ENCODE measurements at places on chromosomes 16 and 17. TPM values are rescaled to one million over a fixed set of nuclear protein-coding genes. Genes with fewer than 3 reads are reported as not detected.

- H3K4me1 ChIP-seq, result no peaks in the 10 kb centered on the region
- DNase-seq, result no peak
- H3K36me3 ChIP-seq, result no peaks in the 10 kb centered on the region
- peaks cover 10% of the 10 kb centered on the region for H3K27me3 ChIP-seq
- H3K27ac ChIP-seq, result no peak overlapping the region
Measured at GRCh38 chr17:81315129-81315884, 20.2 kb upstream of the SLC38A10 start.

Gene CTRB2
- not detected for total RNA-seq

Gene SGCA
- not detected for total RNA-seq

DNA sequence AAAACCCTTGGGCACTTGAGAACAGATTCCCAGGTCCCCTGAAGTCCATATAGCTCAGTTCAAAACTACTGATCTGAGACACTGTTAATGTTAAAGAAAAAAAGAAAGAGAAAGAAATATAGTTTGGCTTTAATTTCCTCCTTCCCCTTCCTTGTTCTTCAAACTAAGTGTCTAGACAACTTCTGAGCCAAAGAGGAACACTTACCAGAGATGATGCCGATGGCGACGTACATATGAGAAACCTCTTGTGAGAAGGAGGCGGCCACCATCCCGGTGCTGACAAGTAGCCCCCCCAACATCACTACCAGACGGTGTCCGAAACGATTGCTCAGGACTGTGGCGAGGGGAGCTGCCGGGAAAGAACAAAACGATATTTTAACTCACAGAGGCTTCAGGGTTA, 17.2 kb downstream of the SLC16A6 start:
- H3K36me3 ChIP-seq, result peaks cover 37% of the 10 kb centered on the region
- H3K4me3 ChIP-seq, result no peak overlapping the region
- peak overlapping the region; percentile 34 for H3K27ac ChIP-seq
- DNase-seq, result no peak
- H3K4me1 ChIP-seq, result no peaks in the 10 kb centered on the region

- H3K27me3 ChIP-seq, result peaks cover 16% of the 10 kb centered on the region
- H3K4me3 ChIP-seq, result no peak overlapping the region
- DNase-seq, result no peak
- H3K4me1 ChIP-seq, result no peaks in the 10 kb centered on the region
Measured at GRCh38 chr16:19142939-19143598, 25.0 kb upstream of the SYT17 start.

GRCh38 chr17:71168053-71168741, 952.6 kb upstream of the SOX9 start:
- H3K4me1 ChIP-seq, result no peaks in the 10 kb centered on the region
- no peak overlapping the region for H3K27ac ChIP-seq
- no peaks in the 10 kb centered on the region for H3K36me3 ChIP-seq
- no peak overlapping the region for H3K4me3 ChIP-seq
- DNase-seq, result no peak

- peaks cover 6% of the 10 kb centered on the region for H3K36me3 ChIP-seq
- no peak overlapping the region for H3K27ac ChIP-seq
- no peaks in the 10 kb centered on the region for H3K4me1 ChIP-seq
- no peak overlapping the region for H3K4me3 ChIP-seq
Measured at GRCh38 chr17:58911741-58912343, 156.2 kb downstream of the PPM1E start.

Gene VTN
- 0.22 TPM for total RNA-seq

Gene TEX19
- total RNA-seq, result 0.23 TPM

DNA sequence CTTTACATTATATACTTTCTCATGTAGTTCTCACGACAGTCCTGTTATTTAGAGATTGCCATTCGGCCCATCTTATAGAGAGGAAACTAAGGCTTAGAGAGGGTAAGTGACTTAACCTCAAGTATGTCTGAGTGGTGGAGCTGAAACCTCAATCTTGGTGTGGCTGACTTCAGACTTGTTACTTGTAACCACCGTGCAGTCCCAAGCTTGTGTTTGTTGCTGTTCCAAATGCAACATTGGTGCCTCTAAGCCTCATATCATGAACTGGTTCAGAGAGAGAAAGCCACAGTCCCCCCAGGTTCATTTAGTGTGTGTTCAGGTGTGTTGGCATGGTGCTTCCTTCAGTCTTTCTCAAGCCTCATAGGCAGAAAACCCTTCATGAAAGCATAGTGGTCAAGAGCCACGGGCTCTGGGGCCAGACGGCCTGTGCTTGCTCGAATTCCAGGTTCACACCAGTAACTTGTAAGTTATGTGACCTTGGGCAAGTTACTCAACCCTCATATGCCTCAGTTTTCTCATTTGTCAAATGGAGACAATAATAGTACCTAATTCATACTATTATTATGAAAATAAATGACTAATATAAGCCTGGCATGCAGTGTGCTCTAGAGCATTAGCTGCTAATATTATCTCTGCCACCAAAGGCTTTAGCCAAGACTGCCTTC, 39.9 kb downstream of the CDH1 start:
- H3K27ac ChIP-seq, result no peak overlapping the region
- H3K27me3 ChIP-seq, result no peaks in the 10 kb centered on the region
- H3K4me1 ChIP-seq, result peaks cover 10% of the 10 kb centered on the region
- no peaks in the 10 kb centered on the region for H3K36me3 ChIP-seq
- DNase-seq, result peak; percentile 20

DNA sequence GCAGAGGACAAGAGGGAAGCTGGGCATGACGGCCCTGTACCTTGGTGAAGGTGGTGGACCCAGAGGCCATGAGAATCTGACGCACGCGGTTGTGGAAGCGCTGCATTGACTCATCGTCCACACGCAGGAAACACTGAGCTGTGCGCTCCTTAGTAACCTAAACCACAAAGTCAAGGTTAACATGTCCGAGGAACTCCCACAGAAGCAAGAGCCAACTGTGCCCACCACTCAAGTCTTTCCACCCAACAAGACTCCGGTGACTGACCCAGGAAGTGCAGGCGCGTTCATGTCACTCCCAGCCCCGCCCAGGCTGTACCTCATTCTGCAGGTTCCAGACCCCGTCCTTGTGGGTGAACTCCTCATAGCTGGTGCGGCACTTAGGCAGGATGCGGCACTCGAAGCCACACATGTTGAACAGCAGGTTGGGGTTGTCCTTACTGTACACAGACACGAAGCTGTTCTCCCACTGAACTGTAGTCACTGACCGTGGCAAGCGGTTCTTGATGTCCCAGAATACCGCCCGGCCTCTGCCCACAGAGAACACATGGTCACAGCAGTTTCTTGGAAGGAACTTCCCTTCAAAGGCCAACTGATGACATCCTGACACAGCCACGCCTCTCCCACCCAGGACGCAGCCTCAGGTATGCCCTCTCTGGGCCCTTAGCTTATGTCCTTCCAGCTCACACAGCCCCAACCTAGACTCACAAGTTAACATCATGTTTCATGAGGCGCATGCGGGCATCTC, 11.5 kb downstream of the PRPF8 start:
- peak overlapping the region; percentile 12 for H3K27ac ChIP-seq
- peaks cover 6% of the 10 kb centered on the region for H3K4me1 ChIP-seq
- peaks cover 49% of the 10 kb centered on the region for H3K36me3 ChIP-seq
- no peaks in the 10 kb centered on the region for H3K27me3 ChIP-seq

Gene MSLN
- not detected for total RNA-seq

Gene FBXW10
- not detected for total RNA-seq

Gene DOC2B
- 0.06 TPM for total RNA-seq

- peaks cover 9% of the 10 kb centered on the region for H3K27me3 ChIP-seq
- no peak for DNase-seq
- no peaks in the 10 kb centered on the region for H3K4me1 ChIP-seq
- no peaks in the 10 kb centered on the region for H3K36me3 ChIP-seq
Measured at GRCh38 chr17:11916091-11916490, 81.2 kb downstream of the ZNF18 start.

- peaks cover 3% of the 10 kb centered on the region for H3K36me3 ChIP-seq
- no peak for DNase-seq
- H3K4me1 ChIP-seq, result no peaks in the 10 kb centered on the region
- H3K27me3 ChIP-seq, result no peaks in the 10 kb centered on the region
- no peak overlapping the region for H3K27ac ChIP-seq
- H3K4me3 ChIP-seq, result no peak overlapping the region
Measured at GRCh38 chr16:87424266-87424665, 32.1 kb downstream of the MAP1LC3B start.

- H3K4me3 ChIP-seq, result no peak overlapping the region
- H3K4me1 ChIP-seq, result peaks cover 5% of the 10 kb centered on the region
- H3K27me3 ChIP-seq, result peaks cover 5% of the 10 kb centered on the region
- DNase-seq, result no peak
Measured at GRCh38 chr17:80971704-80972304, 19.8 kb upstream of the CHMP6 start.

DNA sequence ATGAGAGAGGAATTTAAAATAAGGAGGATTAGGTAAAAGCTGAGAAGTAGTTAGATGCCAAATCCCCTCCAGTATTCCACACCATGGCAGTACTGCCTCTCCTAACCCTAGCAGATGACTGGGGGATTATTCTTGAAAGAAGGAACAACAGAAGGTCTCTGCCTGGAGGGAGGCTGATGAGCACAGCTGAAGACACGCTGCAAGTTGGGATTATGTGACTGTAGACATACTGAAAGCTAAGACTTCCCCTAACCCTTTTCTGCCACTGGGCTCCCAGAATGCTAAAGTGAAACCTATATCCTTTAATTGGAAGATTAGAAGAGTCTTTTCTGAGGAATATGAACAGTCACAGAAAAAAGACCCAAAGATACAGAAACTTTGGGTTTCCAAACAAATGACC, 27.7 kb upstream of the SLC46A1 start:
- H3K36me3 ChIP-seq, result no peaks in the 10 kb centered on the region
- H3K4me1 ChIP-seq, result no peaks in the 10 kb centered on the region
- peaks cover 22% of the 10 kb centered on the region for H3K27me3 ChIP-seq
- no peak overlapping the region for H3K4me3 ChIP-seq
- no peak overlapping the region for H3K27ac ChIP-seq

- peak overlapping the region; percentile 65 for H3K4me3 ChIP-seq
- no peaks in the 10 kb centered on the region for H3K36me3 ChIP-seq
- no peak overlapping the region for H3K27ac ChIP-seq
- H3K4me1 ChIP-seq, result peaks cover 17% of the 10 kb centered on the region
Measured at GRCh38 chr16:31441956-31442355, 633 bp downstream of the ZNF843 start.

GRCh38 chr16:12801511-12802042, 2.1 kb downstream of the CPPED1 start:
- peak overlapping the region; percentile 74 for H3K27ac ChIP-seq
- peaks cover 17% of the 10 kb centered on the region for H3K36me3 ChIP-seq
- peaks cover 21% of the 10 kb centered on the region for H3K4me1 ChIP-seq
- no peaks in the 10 kb centered on the region for H3K27me3 ChIP-seq
- H3K4me3 ChIP-seq, result peak overlapping the region; percentile 83
- DNase-seq, result peak; percentile 22

Gene TOX3
- total RNA-seq, result not detected

DNA sequence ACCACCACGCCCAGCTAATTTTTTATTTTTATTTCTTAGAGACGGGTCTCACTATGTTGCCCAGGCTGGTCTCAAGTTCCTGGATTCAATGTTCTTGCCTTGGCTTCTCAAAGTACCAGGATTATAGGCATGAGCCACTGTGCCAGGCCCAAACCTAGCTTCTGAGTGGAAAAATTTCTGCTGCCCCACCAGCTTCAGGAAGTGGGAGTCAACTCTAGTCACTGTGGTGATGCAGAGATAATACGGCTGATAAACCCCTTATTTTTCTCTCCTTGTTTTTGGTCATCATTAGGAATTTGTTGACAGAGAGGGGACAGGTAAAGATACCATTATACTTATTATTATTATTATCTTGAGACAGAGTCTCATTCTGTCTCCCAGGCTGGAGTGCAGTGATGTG, 27.8 kb upstream of the PHOSPHO1 start:
- H3K4me1 ChIP-seq, result peaks cover 11% of the 10 kb centered on the region
- no peak for DNase-seq
- no peaks in the 10 kb centered on the region for H3K36me3 ChIP-seq
- no peak overlapping the region for H3K27ac ChIP-seq
- H3K4me3 ChIP-seq, result no peak overlapping the region
- H3K27me3 ChIP-seq, result peaks cover 7% of the 10 kb centered on the region

GRCh38 chr17:80108036-80108971, 6.9 kb downstream of the GAA start:
- no peak for DNase-seq
- H3K4me1 ChIP-seq, result peaks cover 2% of the 10 kb centered on the region
- no peaks in the 10 kb centered on the region for H3K27me3 ChIP-seq
- peaks cover 2% of the 10 kb centered on the region for H3K36me3 ChIP-seq

DNA sequence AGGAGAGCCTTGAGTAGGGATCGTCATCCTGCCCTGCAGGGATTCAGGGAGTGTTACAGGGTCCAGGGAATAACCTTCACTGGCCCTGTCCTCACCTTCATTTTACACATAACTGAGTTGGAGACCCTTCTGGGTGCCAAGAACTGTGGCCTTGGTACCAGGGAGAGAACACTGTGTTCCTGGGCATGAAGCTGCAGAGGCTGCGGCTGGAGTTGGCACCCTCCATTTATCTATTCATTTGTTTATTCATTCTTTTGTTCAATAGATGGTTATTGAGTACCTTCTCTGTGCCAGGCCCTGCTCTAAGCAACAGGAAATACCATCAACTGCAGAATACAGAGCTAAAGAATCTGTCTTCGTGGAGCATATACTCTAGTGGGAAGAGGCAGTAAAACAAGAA, 6.7 kb downstream of the ABCC3 start:
- no peak for DNase-seq
- no peaks in the 10 kb centered on the region for H3K4me1 ChIP-seq
- peaks cover 25% of the 10 kb centered on the region for H3K27me3 ChIP-seq
- H3K27ac ChIP-seq, result no peak overlapping the region
- no peaks in the 10 kb centered on the region for H3K36me3 ChIP-seq

DNA sequence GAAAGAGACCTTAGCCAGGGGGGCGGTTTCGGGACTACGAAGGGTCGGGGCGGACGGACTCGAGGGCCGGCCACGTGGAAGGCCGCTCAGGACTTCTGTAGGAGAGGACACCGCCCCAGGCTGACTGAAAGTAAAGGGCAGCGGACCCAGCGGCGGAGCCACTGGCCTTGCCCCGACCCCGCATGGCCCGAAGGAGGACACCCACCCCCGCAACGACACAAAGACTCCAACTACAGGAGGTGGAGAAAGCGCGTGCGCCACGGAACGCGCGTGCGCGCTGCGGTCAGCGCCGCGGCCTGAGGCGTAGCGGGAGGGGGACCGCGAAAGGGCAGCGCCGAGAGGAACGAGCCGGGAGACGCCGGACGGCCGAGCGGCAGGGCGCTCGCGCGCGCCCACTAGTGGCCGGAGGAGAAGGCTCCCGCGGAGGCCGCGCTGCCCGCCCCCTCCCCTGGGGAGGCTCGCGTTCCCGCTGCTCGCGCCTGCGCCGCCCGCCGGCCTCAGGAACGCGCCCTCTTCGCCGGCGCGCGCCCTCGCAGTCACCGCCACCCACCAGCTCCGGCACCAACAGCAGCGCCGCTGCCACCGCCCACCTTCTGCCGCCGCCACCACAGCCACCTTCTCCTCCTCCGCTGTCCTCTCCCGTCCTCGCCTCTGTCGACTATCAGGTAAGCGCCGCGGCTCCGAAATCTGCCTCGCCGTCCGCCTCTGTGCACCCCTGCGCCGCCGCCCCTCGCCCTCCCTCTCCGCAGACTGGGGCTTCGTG, at the start of gene MAPT:
TSS of gene MAPT (plus strand) at position 533 of the 763 bp plus-strand sequence. CDS start 67,784 bp downstream, outside the sequence.
- peaks cover 8% of the 10 kb centered on the region for H3K4me1 ChIP-seq
- H3K27me3 ChIP-seq, result peaks cover 49% of the 10 kb centered on the region
- H3K27ac ChIP-seq, result peak within 1 kb of the TSS; percentile 66
- DNase-seq, result peak; percentile 88

Gene HNF1B
- total RNA-seq, result 3.2 TPM

GRCh38 chr17:17783116-17783824, 53.5 kb downstream of the SREBF1 start:
- no peaks in the 10 kb centered on the region for H3K36me3 ChIP-seq
- no peak overlapping the region for H3K27ac ChIP-seq
